ENCODE measurements at places on chromosomes 12 and 14.

DNA sequence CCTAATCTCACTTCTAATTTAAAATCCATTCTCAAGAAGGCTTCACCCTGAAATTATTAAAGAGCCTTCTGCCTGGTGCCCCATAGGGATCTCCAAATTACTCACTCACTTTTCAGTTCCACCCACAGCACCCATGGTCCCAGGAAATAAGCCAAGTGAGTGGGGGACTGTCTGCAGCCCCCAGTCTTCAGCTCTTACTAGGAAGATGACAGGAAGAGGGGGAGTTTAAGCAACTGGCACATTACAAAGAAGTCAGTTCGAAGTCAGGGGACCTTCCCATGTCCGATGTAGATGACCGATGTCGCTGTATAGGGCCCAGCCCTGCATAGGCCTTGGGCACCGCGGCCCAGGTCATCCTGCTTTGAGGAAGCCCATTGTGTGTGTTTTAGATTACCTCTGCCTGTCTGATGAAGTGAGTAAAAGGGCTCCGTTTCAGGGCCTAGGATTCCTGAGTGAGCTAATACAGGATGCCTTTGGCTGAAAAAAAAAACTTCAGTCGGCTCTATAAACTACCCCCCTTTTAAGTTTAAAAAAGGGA, 1.9 kb downstream of the ACTN1 start:
- DNase-seq: no peak

DNA sequence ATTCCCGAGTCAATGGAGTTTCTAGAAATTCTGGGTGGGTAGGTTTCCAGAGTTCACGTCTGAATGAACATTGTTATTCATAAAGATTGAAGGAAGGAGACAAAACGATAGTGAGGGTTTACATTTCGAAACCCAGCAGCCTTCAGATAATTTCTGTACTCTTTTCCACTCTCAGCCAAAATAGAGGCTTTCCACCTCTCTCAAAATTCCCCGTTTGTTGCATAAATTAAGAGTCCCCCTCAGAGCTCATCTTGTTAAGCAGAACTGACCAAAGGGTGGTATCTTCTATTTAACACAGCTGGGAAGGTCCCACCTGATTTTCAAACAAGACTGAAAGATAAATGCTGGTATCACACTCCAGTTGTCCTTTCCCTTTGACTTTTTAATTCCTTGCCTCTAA, 21.5 kb upstream of the YARS2 start:
- no peak for DNase-seq

- peak; percentile 92 for DNase-seq
Measured at GRCh38 chr12:93879476-93880421, 202.6 kb downstream of the CRADD start.

- peak; percentile 66 for DNase-seq
Measured at GRCh38 chr12:58359084-58359483, 417.7 kb downstream of the ATP23 start.

DNA sequence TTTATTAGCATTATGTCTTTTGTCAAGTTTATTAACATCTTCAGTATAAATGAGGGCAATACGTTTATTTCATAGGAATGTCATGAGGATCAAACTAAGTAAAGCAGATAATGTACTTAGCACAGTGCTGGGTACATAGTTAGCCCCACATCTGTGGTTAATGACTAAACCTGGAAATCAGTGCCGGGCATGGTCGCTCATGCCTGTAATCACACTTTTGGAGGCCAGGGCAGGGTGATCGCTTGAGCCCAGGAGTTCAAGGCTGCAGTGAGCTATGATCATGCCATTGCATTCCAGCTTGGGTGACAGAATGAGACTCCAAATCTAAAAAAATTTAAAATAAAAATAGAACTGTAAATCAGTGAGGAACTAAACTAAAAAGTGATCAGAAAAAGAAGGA, 44.8 kb upstream of the GUCY2C start:
- DNase-seq: no peak

- no peak for DNase-seq
Measured at GRCh38 chr12:114241973-114242434, 163.9 kb downstream of the TBX5 start.

DNA sequence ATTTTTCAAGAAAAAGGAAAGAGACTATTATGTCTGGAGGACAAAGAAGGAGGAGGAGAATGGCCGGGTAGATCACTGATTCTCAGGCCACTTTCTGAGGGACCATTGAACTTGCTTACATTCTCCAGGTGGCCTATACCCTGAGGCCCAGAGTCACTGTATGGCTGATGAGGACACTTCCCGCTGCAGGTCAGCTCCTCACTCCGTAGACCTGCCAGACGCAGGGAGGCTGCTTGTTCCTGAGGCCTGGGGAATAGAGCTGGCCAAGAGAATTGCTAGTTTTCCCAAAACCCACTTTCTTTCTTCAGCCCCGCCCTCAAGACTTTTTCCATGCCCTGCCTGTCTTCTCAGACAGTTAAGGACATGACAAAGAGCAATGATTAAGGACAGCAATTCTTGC, 510.5 kb upstream of the TBX3 start:
- DNase-seq: no peak

DNA sequence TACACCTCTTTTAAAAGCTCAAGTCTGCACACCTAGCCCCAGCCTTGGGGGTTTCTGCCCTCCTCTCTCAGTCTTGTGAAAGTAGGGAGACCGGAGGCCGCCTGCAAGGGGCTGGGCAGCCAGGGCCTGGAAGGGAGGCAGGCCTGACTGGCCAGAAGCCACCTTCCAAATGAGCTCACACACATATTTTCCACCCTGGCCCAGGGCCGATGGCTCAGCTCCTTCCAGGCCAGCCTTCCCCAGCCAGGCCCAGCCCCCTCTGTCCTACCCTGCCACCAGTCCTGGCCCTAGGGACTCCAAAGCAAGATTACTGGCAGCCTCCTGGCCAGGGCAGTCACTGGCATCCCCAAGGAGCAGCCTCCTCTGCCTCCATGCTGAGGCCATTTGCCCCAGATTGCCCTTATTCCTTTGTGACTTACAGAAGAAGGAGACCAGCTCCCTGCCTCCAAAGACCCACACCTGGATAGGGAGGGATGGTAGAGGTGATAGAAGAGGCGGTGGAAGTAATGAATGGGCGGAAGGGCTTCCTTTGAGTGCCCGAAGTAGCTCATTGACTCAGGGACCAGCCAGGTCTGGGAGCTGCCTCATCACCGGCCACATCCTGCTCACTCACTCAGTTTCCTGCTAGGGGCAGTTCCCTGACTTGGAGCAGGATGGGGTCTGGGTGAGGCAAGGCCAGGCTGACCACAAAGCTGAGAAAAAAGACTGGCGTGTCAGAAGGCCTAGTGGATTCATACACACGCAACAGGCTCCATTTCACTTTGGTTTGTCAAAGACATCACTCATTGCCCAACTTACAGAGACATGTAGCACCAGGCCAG, 14.8 kb downstream of the MMP14 start:
- peak; percentile 89 for DNase-seq

GRCh38 chr14:22602862-22603261, 4.8 kb downstream of the ABHD4 start:
- peak; percentile 48 for DNase-seq
